ENCODE measurements at places on chromosomes 5 and 9.

DNA sequence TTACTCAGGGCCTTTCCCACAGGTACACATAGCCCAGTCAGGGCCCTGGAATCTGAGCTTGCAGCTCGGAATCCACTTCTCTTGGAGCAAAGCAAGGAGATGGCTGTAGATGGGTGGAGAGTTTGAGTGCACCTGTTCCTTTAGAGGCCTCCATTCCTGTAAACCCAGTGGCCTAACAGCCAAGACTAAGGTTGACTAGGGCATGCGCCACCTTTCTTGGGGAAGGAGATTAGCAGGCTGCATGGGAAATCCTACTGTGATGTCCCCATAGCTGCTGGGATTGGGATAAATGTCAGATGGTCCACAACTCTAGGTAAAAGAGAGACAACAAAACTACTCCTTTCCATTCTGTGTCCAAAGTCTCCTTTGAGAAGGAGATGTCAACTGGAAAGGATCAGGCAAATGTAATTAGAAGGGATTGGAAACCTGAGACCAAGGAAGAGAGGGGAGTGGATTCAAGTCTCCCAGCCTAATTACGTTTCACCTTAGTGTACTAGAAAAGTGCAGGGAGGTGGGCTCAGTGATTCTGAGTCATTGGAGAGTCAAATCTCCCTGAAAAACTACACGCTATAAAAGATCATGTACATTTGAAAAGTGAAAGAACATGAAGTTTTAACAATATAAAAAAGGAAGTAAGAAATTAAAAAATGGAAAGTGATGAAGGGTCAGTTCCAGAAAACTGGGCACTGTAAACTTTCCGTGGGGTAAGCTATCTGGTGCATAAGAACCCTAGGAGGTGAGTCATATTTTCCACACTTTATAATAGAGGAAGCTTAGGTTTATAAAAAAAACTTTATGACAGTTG is 104.2 kb downstream of the SEC61B start:
- no peak for DNase-seq

DNA sequence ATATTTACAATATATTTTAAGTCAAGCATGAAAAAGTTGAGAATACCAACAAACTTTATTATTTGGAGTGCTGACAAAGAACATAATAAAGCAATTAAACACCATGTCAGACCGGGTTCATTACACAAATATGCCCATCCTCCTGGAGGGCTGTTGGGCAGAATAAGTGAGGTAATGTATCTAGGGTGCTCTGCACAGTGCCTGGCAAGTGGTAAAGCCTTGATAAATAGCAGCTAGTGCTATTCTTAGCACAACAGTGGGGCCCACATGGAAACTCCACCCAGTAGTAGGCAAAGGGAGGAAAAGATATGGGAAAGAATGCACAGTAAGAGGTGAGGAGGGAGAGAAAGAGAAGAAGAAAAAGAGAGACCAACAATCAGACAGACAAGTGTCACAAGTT is 97.7 kb downstream of the SLC1A3 start:
- no peak for DNase-seq

GRCh38 chr5:142280066-142281007 is 44.5 kb downstream of the SPRY4 start:
- no peak for DNase-seq

GRCh38 chr5:172142709-172143215 is 45.3 kb downstream of the STK10 start:
- no peak for DNase-seq

GRCh38 chr5:51381761-51382474 is 1.3 kb upstream of the ISL1 start:
- no peak for DNase-seq
